ENCODE measurements at places on chromosomes 5 and 9.

- no peak for ATAC-seq
Observed at GRCh38 chr9:2386566-2386965, 235.0 kb upstream of the VLDLR start.

GRCh38 chr5:178403351-178403750 lies 170.7 kb upstream of the PHYKPL start:
- ATAC-seq = no peak

GRCh38 chr9:2181792-2182191 lies 166.6 kb downstream of the SMARCA2 start:
- ATAC-seq = no peak

- ATAC-seq = no peak
Observed at GRCh38 chr9:83284746-83285145, 221.8 kb upstream of the RASEF start.

DNA sequence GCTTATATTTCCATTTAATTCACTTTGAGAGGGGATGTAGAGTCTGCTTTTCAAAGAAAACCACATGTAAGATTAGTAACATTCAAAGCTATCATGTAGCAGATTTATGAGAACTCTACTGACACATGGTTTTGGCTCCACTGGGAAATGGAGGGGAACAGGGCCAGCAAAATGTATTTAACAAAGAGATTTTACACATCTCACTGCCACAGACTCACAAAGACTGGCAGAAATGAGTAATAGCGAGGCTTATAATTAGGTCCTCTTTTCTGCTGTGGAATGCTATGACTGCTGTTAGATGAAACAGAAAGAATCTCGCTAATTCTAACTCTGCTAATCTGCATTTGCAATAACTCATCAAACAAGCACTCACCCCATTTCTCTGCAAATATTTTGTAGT lies 4.5 kb downstream of the DAP start:
- no peak for ATAC-seq

DNA sequence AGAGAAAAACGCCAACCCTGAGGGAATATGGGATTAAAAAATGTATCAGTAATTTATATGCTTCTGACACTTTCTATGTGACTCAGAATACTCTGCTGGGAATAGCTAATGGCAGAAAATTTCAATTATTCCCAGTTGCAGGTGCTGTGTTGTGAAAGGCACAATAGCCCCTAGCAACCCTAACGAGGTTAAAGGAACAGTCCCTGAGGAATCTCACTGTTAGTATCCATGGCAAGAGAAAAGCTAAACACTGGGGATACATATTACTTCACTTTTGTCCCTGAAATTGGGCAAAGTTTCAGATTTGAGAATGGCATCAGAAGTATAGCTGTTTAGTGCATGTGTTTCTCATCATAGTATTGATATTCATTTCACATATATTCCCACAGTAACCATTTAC lies 555.0 kb downstream of the RAB3C start:
- ATAC-seq = no peak

- no peak for ATAC-seq
Observed at GRCh38 chr9:73165911-73166310, 14.2 kb downstream of the ANXA1 start.

DNA sequence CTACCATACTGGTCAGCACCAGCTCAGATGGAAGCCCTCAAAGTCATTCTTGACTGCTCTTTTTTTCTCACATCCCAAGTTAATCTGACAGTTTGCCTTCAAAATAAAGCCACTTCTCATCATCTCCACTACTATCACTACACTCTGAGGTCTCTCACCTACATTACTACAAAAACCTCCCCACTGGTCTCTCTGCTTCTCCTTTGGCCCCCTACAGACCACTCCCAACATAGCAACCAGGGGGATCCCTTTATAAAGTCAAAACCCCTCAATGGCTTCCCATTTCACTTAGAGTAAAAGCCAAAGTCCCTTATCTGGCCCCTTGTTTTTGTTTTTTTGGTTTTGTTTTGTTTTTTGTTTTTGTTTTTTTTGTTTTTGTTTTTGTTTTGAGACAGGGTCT lies 4.6 kb downstream of the ARAP3 start:
- ATAC-seq = no peak

GRCh38 chr5:124262470-124262869 lies 484.0 kb downstream of the ZNF608 start:
- no peak for ATAC-seq

GRCh38 chr9:114112778-114113584 lies 13.9 kb upstream of the KIF12 start:
- ATAC-seq = no peak

DNA sequence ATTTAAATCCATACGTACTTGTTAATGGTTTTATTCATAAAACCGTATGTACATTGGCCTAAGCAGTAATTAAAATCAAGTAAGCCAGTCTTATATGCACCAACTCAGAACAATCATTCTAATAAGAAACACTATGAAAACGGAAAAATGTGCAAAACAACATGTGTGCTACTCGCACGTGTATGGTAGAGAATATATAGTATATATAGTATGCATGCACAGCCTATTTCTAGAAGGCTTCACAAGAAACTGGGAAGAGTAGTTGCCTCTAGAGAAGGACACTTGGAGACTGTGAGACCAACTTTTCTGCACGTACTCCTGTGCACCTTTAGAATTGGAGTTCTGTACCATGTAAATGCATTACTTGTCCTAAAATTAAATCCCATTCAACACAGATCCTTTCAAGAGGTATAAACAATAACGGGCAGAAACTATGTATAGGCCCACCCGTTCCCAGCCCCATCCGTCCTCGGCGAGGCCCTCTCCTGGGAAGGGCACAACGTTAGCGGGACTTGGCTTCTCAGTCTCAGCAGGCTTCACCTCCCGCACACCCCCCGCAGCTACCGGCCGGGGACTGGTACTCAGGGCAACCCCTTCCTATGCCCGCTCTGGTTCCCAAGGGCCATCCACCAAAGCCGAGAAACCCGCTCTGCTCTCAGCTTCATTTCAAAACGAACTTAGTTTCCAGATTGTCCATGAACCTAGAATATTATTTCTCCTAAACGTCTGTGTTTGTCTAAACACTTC lies 2.0 kb downstream of the CDC14B start:
- no peak for ATAC-seq
